Stimulated activated CD8-positive, alpha-beta memory T cell treated with anti-CD3 and anti-CD28 coated beads, Interleukin-7, amount 100 ng/mL, for 1 hour (primary cell): ENCODE measurements at places on chromosomes 4 and X.

DNA sequence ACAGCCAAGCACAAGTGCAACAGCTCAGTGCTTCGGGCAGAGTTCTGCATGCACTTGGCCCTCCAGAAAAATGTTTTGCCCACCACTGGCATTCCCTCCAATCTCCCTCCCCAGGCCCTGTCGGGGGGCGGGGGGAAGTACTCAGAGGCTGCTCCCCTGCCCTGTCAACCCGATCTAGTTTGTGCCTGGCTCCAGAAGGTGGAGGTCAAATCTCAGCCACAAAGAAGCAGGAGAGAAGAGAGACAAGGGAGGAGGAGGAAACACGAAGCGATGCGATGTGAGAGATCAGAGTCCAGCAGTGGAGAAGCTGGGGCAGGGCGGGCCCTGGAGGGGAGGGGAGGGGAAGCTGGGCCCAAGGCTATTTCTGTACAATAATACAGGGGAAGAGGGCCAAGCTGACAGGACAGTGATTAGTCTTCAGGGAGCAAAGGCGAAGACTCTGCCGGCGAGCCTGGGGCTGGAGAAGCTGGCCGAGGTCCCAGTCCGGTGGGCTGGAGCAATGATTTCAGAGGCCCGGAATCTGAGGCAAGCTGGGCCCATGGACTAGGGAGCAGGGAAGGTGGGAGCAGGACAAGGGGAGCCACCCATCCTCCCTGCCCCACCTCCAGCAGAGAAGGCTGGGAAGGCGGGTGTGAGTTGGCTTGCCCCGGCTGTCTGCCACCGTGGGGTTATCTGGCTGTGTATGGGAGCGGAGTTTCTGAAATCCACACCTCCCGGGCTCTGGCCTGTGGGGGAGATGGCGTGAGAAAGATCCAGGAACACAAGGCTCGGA lies 167.1 kb downstream of the EFNB1 start:
- no peak for DNase-seq

DNA sequence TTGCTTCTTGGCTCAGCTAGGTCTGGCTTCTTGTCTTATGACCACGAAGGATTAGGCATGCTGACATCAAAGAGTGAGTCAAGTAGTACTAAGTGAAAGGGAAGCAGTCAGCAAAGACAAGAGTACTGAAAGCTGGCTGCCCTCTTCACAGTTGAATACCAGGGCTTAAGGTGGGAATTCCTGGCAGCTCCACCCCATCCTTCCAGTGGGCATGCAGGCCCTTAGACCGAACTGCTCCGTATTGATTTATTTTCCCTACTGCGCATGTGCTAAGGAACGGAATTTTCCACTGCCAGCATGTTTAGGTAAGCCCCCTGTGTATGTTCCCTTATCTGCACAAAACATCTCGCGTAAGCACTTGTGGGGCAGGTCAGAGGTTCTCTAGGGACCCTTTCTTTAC lies 2320.1 kb downstream of the ARAP2 start:
- no peak for DNase-seq

DNA sequence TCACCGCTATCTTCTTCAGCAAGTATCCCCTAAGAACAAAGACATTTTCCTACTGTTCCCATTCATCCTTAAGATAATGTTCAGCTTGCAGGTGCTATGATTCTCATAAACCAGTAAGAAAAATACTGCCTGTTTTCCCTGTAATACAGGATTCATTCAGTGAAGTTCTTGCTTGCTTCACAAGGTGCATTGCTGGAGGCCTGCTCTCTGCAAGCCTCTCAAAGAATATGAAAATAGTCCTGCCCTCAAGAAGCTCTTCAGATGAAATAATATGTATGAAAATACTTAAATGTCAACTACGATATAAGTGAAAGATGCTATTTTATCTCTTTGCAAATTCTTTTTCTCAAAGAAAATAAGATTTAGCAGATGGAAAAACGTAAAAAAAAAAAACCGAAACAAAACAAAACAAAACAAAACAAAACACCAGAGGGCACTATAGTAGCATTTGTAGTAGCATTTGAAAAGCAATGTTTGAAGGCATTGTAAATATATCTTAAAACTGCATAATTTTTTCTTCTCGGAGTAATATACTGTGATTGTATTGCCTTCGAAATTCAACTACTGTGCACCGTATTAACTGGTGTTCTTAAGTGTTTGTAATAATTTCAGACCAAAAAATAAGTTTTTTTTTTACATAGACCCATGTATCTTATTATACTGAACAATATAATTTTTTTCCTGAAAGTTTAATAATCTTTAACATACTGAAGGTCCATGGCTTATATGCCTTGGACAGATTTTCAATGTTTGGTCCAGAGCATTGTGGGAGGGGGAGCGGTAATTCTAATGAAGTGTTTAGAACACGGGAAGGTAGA lies 26.0 kb downstream of the ADH4 start:
- no peak for DNase-seq

DNA sequence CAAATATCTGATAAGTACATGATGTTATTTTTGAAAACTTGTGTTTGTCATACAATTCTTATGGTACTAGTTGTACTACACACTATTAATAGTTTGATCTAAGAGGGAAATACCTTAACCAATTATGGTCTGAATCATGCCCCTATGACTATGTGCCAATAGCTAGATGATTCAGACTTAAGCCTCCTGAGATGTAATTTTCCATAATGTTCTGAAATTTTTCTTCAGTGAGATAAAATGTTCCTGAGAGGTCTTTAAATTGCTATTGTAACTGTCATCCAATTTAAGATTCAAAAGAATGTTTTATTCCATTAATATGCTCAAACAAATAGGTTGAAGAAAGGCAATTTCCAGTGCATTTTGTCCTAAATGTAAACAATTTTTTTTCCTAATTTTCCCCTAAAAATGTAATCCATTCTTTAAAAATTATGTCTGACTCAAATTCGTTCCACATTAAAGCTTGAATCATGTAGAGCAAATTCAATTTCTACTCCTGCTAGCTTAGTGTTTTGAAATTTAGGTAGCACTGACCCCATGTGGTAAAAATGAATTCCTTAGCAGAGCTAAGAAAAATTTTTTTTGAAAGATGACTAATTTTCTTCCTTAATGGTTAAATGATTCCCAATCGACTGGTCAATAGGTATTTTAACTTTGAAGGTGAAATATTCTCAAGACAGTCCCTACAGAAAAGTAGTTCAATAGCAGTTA lies 49.1 kb downstream of the APOOL start:
- DNase-seq = no peak

DNA sequence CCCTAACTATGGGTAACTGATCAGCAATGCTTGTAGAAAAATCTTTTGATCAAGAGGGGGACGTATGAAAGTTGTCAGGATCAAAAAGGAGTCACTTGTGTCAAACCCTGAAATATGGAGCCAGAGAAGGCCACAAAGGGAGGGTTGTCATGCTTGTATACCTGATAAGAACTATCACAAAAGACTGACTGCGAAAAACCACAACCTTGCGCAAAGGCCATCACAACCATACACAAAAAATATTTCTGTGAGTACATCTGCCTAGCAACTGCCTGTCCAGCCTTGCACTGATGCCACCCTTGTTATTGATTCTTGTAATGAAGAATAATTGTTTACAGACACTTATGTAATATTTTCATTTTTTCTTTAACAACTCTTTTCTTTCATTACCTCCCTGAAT lies 22.8 kb upstream of the EIF4E start:
- DNase-seq = no peak

GRCh38 chr4:8854931-8855330 lies 16.7 kb downstream of the HMX1 start:
- DNase-seq = no peak

DNA sequence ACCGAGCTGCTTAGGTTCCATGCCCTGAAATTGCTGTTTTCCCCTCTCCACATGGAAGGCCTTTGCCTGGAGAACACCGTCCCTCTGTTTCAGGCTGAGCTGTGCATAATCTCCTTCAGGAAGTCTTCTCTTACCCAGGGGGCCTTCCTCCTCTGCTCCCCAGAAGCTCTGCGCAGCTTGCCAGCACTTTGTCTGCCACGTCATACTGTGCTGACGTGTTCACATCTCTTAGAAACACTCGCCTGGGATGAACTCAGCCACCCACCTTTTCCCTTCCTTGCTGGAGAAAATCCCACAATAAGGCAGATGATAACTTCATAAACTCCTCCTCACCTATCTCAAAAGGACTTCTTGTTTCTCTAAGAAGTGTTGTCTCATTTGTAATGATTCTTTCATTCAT lies 110.7 kb downstream of the ARHGAP10 start:
- DNase-seq = no peak

DNA sequence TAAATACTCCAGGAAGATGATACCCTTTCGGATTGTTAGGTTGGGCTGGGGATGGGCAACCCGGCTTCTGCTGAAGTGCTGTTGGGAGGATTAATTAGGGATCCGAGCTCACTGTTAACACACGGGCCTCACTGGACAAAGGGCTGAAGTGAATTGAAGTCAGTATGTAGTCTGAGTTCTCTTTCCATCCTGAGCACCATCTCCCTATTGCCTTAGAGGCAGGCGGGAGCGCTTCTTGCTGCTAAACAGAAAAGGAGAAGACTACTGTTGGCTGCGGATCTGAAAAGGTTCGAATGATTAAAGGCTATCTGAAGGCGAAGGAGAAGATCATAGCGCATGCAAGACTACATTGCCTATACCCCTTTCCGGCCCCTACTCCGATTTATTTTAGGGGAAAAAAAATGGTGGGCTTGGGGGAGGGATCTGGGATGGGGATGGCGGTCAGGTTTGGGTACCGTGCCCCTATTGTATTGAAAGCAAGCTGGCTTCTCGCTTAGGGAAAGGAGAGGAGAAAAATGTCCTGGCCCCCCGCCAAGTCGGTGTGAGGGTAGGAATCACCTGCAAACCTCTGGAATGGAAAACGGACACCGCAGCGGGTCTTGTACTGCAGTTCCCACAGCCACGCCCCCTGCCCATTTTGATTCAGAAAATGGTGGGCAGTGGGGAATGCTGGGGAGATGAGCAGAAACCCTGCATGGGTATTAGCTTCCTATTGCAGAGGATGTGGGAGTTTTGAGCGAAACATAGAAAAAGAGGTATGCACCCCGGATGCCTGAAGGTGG lies 22.3 kb downstream of the MORF4L2 start:
- DNase-seq = no peak

GRCh38 chr4:189200353-189200752 lies 740.3 kb upstream of the FRG1 start:
- no peak for DNase-seq

GRCh38 chr4:128830906-128831503 lies 21.5 kb downstream of the JADE1 start:
- no peak for DNase-seq

DNA sequence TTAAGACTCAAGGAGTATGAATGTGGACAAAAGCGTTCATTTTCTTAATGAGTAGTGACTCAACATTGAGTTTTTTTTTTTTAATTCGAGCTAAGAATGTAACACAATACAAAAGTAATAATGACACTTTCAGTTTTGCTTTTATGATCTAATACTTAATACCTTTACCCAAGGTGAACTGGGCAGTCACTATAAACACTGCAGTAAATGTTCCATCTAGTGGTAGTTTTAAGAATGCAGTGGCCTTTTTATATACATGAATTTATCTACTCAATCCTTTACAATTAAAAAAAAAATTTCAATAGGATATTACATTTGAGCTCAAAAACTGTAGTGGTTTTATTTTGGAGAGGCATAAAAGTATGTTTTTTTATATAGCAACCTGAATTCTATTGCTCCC lies 33.9 kb downstream of the PDK3 start:
- no peak for DNase-seq

- DNase-seq = no peak
Measured at GRCh38 chrX:39626749-39627148, 471.0 kb downstream of the BCOR start.

DNA sequence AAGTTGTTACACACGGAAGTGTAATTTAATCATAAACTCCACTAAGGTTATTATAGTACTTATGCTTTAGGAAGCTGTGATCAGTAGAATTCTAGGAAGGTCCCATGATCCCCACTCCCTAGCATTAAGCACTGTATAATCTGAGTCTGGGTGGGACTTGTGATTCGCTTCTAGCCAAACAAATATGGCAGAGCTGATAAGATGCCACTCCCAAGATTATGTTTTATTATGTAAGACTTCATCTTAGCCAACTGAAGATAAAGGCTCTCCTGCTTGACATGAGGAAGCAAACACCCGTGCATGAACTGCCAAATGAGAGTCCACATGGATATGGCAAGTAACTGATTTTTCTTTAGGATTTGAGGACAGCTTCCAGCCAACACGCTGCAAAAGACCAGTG lies 186.4 kb upstream of the NDST3 start:
- no peak for DNase-seq

GRCh38 chr4:41507291-41507947 lies 30.5 kb upstream of the LIMCH1 start:
- DNase-seq = no peak

DNA sequence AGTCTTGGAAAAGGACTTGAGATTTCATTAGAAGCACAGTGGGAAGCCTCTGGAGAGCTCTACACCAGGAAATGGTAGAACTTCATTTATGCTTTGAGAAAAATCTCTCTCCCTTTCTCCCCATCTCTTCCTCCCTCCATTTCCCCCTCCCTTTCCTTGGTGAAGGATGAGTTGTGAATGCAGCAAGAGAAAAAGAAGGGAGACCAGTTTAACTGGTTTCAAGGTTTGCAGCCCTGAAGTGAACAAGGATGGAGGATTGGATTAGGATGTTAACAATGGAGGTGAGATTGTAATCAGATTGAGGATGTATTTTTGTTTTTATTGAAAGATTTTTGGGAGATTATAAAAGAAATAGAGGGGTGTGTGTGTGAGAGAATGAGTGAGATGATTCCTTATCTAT lies 99.5 kb downstream of the ANK2 start:
- DNase-seq = no peak

GRCh38 chr4:163747886-163748285 lies 253.4 kb downstream of the TMA16 start:
- DNase-seq = no peak

DNA sequence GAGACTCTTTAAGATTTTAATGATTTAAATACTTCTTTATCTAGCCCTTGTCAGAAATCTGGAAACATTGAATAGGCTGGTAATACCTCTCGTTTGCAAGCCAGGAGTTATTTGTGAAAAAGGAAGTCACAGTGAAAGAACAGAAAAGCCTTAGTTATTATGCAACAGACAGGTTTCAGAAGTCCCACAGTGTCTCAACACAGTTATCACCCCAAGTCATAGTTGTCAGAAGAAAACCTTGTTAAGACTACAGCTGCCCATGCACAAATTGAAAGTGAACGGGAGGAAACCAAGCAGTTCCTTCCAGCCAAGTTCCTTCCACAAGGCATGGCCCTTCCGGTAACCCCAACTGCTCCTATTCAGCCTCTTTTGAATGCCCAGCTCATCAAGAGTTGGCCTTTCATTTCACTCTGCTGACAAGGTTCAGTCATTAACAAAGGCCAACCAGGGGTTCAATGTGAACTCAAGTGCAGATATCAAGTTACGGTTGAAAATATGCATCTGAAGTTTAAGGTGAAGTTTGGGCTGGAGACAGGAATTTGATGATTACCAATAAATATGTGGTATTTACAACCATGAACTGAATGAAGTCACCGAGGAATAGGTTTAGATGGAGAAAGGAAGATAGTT lies 15.6 kb downstream of the ALPK1 start:
- no peak for DNase-seq

GRCh38 chrX:54695231-54695630 lies 102.8 kb downstream of the ITIH6 start:
- DNase-seq = no peak

- no peak for DNase-seq
Measured at GRCh38 chrX:117834076-117834475, 282.5 kb downstream of the KLHL13 start.
